ENCODE measurements at places on chromosomes 3 and 15.

GRCh38 chr15:91649016-91649415, 204.5 kb upstream of the SLCO3A1 start:
- DNase-seq = no peak

DNA sequence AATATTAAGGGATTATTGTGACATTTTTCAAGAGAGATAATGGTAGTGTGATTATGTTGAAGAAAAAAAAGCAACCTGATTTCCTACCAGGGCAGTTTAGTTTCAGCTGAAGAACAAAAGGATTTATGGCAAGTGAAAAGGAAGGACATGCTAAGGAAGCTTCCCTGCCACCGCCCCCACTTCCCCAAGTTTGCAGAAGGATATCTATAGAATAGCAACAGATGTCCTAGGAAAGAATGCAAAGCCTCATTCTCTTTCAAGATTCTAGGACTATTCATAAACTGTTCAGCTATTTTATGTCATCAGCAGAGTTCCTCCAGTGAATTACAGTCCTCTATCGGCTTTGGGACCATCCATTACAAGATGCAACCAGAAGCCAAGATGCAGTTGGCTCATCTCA, 160.8 kb downstream of the SATB1 start:
- no peak for DNase-seq

DNA sequence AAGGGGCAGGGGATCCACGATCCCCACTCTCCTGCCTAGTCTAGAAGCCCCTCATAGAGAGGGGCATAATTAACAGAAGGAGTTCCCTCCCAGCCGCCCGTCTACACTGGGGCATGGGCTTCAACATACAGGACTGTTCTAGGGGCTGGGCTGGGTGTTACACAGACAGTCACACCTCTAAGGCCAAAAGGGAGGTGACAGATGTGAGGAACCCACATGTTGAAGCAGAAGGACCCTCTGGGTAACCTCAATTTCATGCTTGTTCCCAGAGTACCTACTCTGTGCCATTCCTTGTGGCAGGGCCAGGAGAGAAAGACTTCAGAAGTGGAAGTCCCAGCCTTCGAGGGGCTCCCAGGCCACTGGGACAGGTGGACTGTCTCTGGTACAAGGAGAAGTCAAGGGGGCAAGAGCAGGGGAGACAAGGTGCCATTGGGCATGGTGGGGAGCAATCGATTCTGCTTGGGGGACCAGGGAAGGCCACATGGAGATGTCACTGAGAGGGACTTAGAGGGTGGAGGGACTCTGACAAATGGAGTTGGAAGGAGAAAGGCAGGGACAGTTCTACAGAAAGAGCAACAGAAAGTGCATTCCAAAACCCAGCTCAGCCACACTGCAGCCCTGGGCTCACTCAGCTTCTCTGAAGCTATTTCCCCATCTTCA, 71.3 kb downstream of the CPN2 start:
- DNase-seq = no peak

GRCh38 chr3:50122071-50122470, 33.1 kb upstream of the SEMA3F start:
- no peak for DNase-seq

- no peak for DNase-seq
These were observed 4.9 kb downstream of the ACAD11 start for GRCh38 chr3:132654721-132655120.

DNA sequence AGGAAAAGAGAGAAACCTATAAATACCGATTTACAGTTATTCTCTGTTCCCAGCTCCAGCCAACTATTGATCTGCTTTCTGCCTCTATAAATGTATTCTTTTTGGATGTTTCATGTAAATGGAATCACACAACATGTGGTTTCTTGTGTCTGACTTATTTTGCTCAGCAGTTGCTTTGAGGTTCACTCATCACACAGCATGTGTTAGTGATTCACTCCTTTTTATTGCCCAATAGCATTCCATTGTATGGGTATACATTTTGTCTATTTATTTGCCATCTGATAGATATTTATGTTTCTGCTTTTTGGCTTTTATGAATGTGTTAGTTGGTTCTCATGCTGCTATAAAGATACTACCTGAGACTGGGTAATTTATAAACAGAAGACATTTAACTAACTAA, 23.6 kb downstream of the CCR1 start:
- DNase-seq = no peak

DNA sequence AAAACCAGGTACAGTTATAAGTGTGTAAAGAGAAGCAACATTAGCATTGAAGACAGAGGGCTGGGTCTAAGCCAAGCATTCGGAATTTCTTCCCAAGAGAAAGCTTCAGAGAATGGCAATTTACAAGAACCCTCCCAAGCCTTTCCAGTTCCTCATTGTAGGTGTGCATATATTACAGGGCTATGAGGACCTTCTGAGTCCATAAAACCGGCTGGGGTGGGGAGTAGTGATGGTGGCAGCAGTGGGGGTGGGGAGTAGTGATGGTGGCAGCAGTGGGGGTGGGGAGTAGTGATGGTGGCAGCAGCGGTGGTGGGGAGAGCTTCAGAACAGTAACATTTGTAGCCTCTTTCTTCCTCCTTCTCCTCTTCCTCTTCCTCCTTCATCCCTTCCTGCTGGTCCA, 368.7 kb upstream of the UMPS start:
- DNase-seq = no peak

DNA sequence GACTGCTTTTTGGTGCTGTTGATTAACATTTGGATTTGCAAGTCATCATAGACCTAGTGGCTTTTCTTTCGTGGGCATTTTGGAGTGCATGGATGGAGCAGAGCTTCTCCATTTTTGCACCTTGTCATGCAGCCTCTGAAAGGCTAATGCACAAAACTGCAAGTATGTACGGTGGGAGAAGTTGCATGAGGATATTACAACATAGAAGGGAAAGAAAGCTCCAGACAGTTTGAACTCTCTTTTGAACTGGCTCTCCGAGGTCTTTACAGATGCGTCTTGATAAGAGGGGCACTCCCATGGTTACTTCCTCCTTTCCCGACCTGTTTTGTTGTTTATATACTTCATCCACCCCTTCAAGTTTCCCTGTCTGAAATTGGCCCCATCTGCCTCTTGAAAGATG, 147.1 kb upstream of the GBE1 start:
- no peak for DNase-seq

- DNase-seq = no peak
These were observed 34.9 kb downstream of the MAGEF1 start for GRCh38 chr3:184676927-184677326.
